ENCODE measurements at places on chromosomes 5 and 9.

DNA sequence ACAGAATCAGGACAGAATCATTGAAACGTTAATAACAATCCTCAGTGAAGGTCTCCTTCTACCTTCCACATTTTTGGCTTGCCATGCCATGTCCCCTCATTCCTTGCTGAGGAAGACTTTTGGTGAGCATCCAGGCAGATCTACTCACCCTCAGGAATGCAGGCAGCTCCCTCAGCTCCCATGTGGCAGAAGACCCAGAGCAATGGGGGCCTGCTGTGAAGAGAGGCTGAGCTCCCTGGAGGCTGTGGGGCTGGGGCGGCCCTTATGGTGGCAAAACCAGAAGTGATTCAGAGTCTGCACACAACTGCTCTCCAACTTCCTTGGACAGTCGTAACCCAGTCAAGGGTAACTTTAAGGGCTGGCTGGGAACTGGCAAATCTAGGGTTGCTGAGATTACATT, 247.2 kb upstream of the EFNA5 start:
- DNase-seq: no peak

DNA sequence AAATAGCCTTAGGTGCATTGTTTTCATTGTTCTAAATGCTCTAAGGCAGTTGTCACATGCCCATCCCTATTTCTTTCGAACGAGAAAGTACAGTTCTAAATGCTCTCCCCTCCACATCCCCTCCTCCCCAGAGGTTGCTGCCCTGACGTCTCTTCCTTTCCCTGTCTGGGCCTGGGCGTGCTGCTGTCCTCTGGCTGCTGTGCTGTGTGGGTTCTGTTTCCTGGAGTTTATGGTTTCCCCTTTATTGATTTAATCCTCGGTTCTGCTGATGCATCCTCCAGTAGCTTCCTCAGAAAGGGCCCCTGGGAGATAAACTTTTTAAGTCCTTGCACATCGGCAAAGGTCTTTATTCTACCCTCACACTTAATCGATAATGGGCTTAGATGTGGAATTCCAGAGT, 48.8 kb downstream of the MVB12B start:
- no peak for DNase-seq

GRCh38 chr5:139646912-139647505, 1.1 kb upstream of the CXXC5 start:
- DNase-seq: no peak

- peak; percentile 29 for DNase-seq
Measured at GRCh38 chr5:135508496-135509005, 27.2 kb downstream of the NEUROG1 start.

DNA sequence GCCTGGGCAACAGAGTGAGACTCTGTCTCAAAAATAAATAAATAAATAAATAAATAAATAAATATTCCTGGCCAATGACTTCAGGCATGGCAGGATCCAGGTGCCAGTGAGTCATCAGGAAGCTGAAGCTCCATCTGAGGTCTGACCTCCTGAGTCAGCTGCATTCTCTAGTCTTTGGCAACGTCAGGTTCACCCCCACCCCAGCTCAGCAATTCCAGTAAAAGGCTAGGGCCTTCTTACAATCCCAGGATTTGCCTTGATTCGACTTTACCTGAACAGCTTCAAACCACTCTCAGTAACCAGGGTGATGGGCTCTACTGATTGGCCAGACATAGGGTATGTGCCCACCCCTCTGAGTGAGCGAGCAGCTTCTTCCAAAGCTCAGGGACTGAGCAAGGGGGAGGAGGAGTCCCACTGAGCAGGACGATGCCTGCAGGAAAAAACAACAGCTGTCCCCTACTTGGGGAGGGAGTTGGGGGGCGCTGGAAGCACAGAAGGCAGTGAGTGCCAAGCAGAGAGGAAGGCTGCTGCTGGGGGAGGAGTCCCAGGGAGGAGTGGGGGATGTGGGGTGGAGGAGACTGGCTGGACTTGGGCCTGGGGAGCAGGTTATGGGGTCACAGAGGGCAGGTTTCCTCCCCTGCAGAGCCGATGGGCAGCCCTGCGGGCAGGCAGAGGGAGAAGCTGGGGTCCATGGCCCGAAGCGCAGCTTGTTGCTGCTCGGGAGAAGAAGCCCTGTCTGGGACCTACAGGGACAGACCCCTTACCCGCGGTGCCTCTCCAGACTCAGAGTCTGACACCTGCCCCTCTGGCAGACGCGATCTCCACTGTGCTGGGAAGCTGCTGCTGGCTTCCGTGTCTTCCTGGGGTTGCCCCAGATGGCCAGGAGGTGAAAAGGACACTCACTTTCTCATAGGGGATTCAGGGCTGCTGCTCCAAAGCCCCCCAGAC, 25.9 kb upstream of the UNC5A start:
- no peak for DNase-seq

GRCh38 chr9:76759732-76760131, 4.5 kb upstream of the PCA3 start:
- peak; percentile 61 for DNase-seq

DNA sequence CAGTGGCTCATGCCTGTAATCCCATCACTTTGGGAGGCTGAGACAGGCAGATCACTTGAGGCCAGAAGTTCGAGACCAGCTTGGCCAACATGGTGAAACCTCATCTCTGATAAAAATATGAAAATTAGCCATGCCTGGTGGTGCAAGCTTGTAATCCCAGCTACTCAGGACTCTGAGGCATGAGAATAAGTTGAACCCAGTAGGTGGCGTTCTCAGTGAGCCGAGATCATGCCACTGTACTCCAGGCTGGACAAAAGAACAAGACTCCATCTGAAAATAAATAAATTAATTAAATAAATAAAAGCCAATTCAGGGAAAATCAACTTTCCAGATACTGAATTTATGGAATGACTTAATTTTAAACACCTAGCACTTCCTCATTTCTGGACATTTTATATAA, 1722.1 kb downstream of the MAT2B start:
- no peak for DNase-seq

DNA sequence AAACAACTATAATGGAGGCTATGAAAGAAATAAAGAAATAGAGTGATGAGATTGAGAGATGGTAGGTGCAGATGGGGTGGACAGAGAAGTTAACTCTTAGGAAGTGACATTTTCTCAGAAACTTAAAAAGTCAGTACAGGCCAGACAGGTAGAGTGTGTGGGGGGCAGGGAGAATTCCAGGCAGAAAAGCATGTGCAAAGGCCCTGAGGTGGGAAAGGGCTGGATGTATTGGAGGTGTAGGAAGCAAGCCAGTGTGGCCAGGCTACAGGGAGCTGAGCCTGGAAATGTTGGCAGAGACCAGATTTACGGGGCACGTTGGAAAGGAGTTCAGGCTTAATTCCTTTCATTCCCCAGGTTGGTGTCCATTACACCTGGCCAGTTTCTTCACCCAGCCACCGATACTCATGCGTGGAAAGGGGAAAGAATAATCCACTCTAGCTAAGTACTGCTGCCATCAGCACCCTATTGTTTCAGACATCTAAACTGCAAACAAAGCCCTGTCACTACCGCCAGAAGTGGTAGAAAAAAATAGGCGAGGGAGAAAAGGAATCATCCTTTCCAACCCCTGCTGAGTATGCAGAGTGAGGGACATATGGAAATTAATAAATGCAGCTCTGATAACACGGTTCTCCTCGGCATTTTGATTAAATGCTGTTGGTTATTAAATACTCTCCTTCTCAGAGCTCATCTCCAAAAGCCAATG, 116.8 kb upstream of the GPR151 start:
- no peak for DNase-seq

- no peak for DNase-seq
Measured at GRCh38 chr9:92962846-92963245, 15.5 kb downstream of the FGD3 start.

DNA sequence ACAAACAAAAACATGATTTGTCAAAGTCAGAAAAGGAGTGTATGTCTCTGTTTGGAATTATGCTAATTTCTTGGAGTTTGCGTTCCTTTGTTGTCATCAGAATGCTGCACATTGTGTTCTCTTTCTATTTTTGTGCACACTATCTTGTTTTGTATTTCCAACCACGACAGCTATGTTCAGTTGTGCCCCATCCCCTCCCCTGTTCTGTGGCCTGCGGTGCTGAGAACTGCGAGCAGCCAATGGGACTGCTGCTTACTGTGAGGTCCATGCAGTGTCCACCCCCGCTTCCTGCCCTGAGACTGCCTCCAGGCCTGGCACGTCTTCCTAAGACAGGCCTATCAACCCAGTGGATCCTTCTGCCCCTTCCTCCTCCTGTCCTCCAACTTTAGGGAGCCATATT, 76.8 kb downstream of the PALM2AKAP2 start:
- DNase-seq: no peak

GRCh38 chr5:150044329-150044681, 42.0 kb downstream of the CSF1R start:
- DNase-seq: no peak

DNA sequence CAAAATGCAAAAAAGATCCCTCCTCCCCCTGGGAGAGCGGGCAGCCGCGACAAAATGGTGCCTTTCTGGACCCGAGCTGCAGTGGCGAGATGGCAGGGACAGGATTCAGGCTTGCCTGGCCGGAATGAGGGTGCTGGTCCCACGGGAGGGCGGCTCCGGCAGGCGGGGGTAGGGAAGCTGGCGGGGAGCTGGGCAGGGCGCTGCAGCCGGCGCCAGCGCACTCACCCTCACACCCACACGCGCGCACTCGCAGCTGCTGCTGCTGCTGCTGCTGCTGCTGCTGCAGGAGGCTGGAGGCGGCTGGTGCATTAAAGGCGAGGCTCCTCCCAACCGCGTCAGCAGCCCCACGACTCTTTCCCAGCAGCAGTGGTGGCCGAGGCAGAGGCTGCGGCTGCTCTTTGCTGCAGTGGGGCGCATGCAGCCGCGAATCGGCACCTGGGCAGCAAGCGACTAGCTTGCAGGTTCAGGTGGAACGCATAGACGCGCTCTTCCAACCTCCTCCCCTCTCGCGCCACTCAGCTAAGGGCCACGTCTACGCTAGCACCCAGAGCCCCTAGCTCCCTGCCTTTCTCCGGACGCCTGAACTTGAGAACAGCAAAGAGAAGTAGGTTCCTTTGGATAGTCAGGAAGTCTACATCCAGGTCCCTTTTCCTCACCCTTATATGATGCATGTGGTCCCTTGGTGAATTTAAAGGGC, at the start of gene PPP2R2B:
Gene PPP2R2B, minus strand, starts transcription at position 282 of the 697 bp plus-strand sequence.
- peak; percentile 51 for DNase-seq

DNA sequence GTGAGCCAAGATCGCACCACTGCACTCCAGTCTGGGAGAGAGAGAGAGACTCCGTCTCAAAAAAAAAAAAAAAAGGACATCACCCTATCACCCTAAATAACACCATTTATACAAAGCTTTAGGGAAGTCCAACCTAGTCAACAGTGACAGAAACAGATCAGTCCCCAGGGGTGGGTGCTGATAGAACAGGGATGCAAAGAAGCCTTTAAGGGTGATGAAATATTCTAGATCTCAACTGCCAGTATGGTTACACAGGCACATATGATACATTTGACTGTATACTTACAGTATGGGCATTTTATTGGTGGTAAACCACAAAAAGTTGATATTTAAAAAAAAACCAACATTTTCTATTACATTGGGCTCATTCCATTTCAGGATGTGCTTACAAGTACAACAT, 4.8 kb downstream of the RETREG1 start:
- no peak for DNase-seq

- no peak for DNase-seq
Measured at GRCh38 chr9:18721267-18721994, 247.5 kb downstream of the ADAMTSL1 start.

- DNase-seq: no peak
Measured at GRCh38 chr5:93188876-93189485, 392.0 kb downstream of the NR2F1-AS1 start.

DNA sequence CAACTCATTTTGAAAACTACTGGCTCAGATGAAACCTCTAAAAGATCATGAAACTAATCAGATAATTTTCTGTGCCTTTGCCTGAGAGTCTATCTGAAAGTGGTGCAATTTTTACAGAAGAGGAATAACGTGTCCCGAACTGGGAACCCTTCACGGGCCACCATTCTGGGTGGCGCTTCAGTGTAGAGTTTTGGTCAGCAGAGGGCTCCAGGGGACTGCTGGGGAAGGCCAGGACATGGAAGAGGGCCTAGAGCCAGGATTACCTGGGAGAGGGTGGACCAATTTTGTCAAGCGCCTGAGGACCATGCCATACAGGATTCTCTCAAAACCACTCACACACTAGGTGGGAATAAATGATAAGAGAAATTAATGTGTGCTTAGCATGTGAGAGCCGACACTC, 49.7 kb upstream of the PLEKHG4B start:
- no peak for DNase-seq

DNA sequence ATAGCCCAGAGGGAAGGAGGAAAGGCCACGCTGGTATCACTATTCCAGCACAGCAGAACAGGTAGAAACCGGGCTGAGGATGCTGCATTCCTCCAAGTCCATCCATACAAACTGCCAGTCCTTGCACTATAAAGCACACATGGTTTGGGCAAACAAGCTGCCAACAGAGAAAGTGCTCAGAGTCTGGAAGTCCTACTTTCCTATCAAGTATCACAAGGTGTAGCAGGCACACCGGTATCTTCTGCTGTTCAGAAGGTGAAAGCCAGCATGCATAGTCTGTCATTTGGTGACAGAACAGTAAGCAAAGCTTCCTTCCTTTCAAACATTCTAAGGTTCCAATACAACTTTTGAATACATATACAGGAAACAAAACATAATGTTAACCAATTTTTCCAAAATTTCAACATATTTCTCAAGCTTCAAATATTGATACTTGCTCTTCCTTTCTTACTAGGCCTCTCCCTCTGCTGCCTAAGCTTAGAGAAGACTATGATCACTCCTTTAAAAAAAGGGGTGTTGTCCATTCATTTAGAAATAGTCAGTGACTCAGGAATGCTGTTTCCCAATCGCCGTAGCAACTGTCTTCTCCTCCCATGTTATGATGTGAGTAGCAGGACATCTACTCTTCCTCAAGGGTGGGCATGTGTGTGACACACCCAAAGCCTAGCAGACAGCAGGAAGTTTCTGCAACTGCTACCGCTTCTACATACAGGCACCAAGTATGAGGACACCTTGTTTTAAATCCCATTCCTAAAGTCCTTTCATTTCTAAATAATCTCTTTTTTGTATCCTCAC, 14.7 kb downstream of the DIAPH1 start:
- DNase-seq: no peak

DNA sequence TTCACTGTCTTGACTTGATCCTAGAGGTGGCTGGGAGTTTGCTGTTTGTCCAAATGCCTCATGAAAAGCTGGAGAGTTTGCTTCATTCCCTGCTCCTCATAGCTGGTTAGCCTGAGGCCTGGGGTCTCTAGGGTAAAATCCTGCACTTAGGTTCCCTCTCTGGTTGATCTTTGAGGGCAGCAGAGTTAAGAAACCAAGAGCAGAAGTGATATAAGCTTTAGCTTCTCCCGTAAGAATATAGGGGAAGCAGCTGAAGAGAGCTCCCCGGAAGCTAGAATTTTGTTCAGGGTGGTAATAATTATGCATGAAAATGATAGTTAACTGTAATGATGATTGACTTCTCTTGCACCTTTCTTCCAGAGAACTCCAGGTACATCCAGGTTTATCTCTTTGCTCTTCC, 1.4 kb downstream of the FAM53C start:
- DNase-seq: no peak

DNA sequence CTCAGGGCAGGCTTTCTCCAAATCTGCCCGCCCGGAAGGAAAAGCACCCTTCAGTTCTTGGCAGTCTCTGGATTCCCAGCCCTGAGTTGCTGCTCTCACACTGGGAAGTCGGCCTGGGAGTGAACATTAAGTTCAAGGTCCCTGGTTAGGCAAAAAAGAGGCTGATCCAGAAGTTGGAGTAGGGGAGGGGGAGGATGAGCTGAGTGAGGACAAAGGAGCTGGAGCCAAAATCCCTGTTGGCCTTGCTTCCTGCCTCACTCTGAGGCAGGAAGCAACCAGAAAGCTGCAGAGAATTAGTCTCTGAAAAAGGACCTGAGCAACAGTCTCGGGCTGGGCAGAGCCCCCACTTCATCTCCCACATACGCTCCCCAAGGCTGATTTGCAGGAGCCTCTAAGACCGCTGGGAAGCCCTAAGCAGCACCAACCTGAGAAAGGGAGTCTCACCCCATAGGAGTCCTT, 15.0 kb upstream of the RPS14 start:
- no peak for DNase-seq

Data from NCI-H1436 (cell line).